ENCODE measurements at places on chromosomes 2 and 18.
A peak's percentile ranks its signal among the peaks of the same experiment; 100 is the strongest.

DNA sequence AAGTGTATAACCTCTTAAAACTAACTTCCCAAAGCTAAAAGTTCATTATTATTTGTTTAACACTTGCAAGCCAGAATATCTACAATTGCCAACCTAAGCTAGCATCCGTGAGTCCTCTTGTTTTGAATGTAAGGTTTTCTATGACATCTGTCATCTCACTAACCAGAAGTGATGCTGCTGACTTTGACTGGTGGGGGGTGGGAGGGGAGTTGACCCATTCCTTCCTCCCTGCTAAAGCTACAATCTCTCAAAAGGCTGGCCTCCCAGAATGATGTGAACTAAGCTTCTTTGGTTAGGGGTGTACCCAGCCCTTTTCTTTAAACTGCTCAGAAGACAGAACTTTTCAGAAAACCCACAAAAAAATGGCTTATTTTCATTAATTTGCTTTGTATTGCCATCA is 280.6 kb downstream of the ZEB2 start:
- DNase-seq = no peak

DNA sequence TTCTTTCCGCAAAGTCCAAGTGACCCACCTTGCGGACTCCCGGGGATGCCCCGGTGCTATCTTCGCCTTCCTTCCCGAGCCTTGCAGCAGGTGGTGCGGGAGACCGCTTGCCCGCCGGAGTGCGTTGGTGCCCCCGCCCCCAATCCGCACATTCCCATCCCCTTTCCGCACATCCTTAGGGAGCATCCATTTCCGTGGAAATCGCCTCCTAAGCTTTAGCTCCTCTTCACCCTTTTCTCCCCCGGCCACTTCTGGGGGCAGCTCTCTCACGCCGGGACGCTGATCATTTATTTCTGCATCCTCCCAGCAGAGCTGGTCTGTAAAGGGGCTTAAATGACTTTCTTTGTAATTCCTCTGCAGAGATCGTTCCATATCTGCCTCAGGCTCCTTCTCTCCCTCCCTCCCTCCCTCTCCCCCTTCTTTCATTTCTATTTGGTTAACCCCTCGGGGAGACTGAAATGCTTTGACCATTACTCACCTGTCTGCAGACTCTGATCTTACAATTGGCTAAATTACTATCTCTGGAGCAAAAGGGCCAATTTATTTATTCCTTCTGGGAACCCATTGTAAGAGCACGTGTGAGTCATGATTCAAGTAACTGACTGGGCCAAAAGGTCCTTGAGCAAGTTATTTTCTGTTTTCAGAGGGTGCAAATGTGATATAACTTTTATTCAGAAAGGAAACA is 1.3 kb upstream of the LYPD1 start:
- DNase-seq = no peak

DNA sequence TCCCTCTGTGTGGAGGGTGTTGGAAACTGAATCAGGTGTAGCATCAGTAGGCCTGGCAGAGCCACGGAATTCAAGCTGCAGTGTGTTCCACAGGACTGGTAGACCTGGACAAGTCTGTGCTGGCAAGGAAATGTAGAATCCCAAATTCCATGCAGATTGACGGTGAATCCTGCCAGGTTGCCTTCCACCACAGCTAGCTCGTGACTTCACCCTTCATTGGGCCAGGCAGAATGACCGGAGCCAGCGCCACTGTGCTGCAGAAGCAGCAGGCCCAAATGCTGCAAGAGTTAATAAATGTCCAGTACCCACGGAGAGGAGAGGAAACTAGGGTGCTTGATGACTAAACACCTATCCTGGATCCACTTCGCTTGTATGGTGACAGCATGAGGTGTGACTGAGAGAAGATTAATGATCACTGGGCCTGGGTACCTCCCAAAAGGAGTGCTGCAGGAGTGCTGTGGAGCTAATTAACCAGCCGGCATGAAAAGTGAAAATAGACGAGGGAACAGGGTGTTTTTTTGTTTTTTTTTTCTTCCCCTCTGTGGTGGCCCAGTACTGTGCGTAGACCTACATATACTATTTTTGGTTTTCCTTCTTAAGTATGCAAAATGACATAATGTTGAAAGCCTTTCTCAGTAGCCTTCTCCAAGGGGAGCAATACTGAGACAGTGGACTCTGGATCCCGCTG is 122.2 kb downstream of the TANC1 start:
- DNase-seq = no peak

- no peak for DNase-seq
These were observed 8.0 kb upstream of the SERTAD2 start for GRCh38 chr2:64661741-64662169.

DNA sequence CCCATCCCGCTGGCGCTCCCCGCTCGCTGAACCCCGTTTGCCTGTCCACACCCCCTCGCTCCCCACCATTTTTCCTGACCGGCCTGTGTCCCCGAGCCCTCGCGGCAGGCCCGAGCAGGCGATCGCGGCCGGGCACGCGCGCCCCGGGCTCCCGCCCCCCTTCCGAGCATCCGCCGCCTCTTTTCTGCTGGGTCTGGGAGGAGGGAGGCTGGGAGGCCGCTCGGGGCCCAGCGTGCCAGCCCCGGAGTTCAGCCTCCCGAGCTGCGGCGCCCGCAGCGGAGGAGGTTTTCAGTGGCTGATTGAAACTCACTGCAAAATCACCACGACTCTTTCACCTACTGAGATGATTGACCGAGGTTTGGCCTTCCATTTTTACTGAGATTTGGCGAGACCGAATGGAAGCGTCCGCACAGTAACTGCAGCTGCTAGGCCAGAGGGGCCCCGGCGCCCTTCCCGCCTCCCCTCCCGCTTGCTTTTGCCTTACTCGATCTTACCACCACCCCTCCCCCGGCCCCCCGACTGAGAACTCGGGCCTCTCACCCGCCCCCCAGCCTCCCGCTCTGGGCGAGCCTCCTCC is 4.8 kb downstream of the SOX11 start:
- DNase-seq = no peak

DNA sequence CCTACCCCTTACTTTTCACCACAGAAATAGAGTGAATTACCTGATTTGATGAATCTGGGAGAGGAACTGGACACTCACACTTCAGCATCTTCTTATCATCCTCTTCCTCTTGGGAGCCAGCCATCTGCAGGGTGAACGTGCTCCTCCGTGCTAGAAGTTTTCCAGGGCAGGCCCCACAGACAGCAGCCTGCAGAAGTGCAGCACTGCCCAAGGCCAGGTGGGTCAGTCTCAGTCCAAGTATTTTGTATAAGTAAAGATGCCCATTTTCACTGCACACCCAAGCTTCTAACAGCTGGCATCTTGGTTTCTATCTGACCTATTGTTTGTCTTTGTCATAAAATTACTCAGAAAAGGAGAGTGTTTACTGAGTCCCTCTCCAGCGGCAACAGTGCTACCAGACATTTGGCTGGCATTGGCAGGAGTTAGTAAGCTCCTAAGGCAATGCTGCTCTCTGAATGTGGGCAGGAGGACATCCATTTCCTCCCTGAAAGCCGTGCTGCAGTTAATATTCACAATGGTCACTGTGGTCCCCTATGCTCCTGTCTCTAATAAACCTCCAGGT is 222.6 kb upstream of the CTAGE1 start:
- no peak for DNase-seq

GRCh38 chr2:182444170-182444569 is 17.3 kb upstream of the PDE1A start:
- DNase-seq = no peak

GRCh38 chr2:105376010-105376409 is 22.8 kb downstream of the FHL2 start:
- no peak for DNase-seq

DNA sequence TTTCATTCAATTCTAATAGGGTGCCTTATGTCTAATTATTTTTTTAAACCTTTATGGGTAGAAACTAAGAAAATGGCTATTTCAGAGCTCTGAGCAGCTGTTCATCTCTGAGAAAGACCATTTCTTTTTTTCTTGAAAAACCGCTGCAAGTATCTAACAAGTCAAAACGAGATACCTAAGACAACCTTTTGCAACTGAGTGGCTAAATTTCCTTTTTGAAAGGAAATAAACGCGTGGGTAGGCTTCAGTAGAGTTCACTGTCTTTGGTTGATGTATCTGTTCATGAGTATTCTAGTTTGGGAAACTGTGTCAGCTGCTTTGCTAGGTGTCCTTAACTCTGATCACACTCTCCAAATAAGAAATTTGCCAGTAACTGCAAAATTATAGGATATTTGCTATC is 104.3 kb upstream of the LINC00305 start:
- no peak for DNase-seq

DNA sequence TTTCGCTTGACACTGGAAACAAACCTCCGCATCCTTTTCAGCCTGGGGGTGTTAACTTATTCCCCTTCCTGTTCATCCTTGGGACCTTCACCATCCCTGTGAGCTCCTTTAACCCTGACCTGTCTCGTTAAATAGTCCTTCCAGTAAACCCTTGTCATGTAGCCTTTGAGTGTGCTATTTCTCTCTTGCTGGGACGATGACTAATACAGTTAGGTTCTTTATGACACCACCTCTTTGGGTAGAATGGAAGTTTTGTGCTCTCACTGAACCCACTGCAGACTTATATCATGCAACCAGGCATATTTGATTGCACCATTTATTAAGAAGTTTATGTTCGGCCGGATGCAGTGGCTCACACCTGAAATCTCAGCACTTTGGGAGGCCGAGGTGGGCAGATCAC is 40.5 kb upstream of the GAREM1 start:
- no peak for DNase-seq

GRCh38 chr2:133062931-133063665 is 393.1 kb upstream of the LYPD1 start:
- no peak for DNase-seq

DNA sequence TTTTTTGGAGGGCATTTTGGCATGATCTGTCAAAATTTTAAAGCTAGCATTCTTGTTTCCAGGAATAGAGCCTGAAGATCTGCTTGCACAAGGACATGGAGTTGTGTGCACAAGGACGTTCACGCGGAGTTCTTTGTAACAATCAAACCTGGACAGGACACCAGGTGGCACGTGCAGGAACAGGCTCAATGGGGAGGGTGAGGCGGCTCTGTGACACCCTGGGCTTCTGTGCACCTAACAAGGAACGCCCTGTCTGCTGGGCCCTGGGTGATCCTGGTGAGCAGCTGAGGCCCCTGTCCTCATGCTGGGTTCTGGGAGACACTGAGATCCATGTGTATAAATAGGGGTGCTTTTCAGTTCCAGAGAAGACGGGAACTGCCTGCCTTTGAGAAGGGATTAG is 93.1 kb upstream of the PXDN start:
- peak; percentile 15 for DNase-seq

- DNase-seq = no peak
These were observed 21.3 kb upstream of the COL3A1 start for GRCh38 chr2:188952901-188953300.

- no peak for DNase-seq
These were observed 31.3 kb downstream of the GATA6 start for GRCh38 chr18:22200611-22201225.

DNA sequence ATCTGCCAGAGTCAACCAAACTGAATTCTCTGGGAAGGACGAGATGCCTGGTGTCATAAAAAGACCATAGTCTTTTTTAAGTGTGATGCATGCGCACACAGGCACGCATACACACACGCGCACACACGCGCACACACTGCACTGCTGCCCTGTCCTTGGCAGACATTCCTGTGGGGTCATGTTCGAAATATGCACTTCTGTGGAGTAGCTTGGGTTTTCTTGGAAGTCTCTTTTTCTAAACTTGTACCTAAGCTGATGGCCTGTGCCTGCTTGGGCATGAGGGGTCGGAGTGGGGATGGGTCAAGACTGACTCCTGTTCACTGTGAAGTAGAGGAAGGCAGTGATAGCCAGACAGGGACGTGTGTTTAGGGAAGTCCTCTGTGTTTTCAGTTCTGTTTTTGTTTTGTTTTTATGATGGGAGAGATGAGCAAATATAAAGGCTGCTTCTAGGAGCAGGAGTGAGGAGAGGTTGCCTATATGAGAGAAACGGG is 4.0 kb upstream of the RMC1 start:
- DNase-seq = no peak

DNA sequence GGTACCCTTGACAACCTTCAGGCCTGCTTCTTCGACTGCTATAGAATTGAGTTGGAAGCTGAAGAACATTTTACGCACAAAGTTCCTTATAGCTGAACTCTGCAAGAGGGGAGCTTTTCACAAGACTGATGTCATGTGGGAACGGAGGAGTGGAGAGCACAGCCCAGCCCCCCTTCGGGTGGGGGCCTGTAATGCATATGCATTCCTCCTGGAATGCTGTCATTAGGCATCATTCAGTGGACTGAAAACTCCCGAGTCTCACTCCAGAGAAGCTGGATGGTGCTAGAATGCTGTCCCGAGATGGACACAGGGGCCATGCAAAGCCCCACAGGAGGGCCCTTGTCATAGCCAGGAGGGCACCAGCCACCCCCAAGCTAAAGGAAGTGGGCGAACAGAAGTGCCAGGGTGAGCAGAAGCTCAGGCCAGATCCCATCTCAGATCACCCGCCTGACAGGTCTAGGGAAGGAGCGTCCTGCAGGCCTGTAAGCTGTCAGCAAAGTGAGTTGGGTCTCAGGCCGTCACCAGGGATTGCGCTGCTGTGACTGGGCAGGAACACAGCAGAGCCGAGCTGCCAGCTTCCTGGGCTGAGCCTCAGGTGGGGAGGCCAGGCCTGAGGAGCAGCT is 43.8 kb upstream of the RBM44 start:
- DNase-seq = no peak

- no peak for DNase-seq
These were observed 38.4 kb upstream of the MRPL19 start for GRCh38 chr2:75607988-75608683.

DNA sequence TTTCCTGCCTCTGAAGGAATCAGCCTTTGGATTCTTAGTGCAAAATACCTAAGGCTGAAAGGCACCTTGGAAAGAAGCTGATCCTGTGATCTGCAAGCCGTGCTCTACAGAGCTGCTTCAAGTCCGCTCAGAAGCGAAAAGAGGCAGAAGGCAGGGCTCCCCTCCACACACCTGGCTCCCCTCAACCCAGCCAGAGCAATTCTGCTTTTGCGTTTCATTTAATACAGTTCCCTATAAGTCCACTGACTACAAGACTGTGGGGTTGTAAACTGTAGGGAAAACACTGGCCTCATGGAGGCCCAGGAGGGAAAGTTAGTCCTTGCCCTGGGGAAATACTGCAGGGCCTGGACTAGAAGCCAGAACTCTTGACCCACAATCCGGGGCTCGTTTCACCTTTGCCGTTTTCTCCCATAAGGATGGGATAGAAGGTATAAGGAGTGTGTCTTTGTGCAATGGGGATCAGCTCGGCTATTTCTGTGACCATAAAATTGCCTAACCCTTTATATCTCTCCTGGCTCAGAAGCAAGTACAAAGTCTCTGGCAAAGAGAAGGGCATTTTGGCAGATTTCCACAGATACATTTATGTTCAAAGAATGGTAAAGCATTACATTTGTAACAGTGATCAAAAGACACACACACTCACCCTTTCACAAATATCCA is 95.8 kb upstream of the TEX51 start:
- DNase-seq = no peak

GRCh38 chr2:30871440-30871839 is 64.2 kb upstream of the CAPN13 start:
- DNase-seq = no peak

GRCh38 chr2:232137356-232138147 is 176.0 kb downstream of the DIS3L2 start:
- DNase-seq = no peak

GRCh38 chr2:161273038-161273760 is 35.0 kb upstream of the PSMD14 start:
- DNase-seq = peak; percentile 60
